ENCODE measurements at places on chromosomes 6 and 20.
A peak's percentile ranks its signal among the peaks of the same experiment; 100 is the strongest.

GRCh38 chr6:158406736-158407135 is 94.5 kb downstream of the TULP4 start:
- no peak for DNase-seq

DNA sequence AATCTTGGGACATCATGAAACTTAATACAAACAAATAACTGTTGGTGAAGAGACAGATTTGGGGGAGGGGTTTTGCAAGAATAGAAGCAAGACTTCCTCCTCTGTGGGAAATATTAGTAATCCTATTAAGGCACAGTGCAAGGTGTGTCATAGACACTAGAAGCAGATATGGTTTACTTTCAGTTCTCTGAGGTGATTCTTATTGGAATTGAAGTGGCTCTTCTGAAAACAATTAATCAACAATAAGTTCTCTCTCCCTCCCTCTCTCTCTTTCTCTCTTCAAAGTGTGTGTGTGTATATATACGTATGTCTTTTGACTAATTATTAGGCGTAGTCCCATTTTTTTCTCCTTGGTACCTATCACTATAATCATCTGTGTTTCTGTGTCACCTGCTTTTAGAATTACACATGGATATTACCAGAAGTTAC is 99.8 kb downstream of the HIVEP2 start:
- no peak for DNase-seq

DNA sequence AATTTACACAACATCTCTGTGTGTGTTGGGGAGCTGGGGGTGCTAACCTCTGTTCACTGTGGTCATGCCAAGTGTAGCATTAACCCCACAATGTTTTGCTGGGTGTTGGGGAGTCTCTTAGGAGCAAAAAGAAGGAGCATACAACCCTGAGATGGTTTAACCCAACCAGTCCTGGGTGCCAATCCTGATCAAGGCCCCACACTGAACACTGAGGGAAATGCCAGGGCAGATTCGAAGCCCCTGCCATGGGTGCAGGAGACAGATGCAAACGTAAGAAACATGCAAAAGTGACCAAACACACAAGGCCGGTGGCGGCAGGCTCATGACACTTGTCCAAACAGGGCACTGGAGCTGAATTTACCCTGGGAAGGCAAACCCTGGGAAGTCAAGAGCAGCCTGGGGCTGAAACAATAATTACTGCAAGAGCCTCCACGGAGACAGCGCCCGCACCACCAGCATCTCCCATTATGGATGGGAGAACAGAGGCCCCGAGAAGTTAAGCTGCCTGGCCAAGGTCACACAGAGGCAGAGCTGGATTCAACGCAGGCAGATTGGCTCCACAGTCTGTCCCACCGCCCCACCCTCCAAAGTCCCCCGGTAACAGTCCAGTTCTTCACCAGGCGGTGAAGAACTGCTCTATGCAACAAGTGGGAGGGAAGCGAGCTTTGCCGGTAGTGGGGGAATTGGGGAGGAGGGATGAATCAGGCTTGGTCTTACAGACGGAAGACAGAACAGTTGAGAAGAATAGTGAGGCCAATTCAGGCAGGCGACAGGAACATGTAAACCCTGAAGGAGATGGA is 8.5 kb downstream of the ACSS1 start:
- DNase-seq = no peak

GRCh38 chr20:63085151-63085861 is 78.5 kb upstream of the BHLHE23 start:
- DNase-seq = no peak

DNA sequence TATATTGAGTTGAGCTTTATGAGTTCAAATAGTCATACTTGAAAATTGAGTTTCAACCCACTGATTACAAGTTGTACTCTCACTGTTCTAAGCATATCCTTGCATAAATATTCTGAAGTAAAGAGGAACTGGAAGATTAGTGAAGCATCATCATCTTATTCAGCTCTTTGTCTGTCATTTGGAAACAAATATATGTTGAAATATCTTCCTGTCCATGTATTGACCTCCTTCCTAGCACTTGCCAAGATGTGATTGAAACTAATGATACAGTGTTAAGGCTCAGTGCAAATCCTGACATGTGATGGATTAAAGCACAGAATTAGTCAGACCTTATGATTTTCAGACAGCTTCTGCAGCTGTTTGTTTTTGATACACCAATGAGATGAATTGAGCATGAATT is 434.3 kb downstream of the TBC1D32 start:
- DNase-seq = no peak

DNA sequence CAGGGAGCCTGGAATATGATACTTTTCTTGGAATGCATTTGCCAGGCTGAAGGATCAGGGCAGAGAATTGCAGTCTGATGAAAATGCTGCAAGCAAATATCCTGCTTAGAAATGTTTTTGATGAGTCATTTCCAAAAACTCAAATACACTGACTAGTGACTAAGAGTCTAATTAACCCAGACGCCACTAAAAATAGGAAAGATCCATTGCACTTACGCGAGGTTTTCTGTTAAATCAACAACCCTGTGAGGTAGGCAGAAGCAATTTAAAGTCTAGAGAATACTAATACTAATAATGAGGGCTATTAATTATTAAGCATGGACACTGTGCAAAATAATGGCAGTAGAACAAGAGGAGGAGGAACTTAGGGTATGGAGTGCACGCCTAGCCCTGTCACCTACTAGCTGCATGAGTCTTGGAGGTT is 130.1 kb upstream of the DOK5 start:
- peak; percentile 92 for DNase-seq

- peak; percentile 87 for DNase-seq
Measured at GRCh38 chr6:2396846-2397630, 151.6 kb upstream of the GMDS start.

DNA sequence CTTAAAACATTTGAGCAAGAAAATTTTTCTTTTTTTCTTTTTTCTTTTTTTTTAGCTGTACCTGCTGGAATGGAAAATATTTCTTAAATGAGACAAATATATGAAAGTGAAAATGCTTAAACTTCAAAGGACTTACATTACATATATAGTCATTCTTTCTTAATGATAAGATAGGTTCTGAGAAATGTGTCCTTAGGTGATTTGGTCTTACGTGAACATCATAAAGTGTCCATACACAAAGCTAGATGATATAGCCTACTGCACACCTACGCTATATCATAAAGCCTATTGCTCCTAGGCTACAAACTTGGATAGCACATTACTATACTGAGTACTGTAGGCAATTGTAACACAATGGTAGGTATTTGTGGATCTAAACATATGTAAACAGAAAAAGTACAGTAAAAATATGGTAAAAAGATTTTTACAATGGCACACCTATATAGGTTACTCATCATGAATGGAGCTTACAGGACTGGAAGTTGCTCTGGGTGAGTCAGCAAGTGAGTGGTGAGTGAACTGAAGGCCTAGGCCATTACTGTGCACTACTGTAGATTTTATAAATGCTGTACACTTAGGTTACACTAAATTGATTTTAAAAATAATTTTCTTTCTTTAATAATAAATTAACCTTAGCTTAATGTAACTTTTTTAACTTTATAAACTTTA is 54.6 kb downstream of the RPP21 start:
- peak; percentile 12 for DNase-seq

DNA sequence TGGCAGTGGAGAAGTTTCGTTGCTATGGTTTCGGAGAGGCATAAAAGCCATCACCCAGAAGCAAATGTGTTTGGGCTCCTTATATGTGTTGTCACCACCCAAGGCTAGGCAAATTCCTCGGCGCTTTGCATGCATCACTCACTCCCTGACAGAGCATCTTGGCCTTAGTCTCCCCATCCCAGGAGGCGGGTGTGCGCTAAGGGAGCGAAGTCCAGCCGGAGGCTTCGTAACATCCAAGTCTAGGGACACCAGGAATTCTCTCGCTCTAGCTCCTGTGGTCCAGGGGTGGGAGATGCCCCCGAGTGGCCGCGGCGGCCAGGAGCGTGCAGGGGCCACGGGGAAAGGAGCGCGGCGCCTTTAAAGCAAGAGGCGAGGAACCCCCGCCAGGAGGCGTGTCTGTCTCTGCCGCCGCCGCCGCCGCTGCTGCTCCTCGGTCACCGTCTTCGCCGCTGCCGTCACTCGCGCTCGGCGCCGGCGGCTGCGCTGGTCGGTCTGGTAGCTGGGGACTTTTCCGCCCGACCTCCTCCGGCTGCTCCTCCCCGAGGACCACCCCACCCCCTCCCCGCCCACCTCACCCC is at the start of gene GRIK2:
Gene GRIK2 (plus strand): TSS at position 458 of the 578 bp plus-strand sequence.
- peak; percentile 86 for DNase-seq

- DNase-seq = peak; percentile 20
Measured at GRCh38 chr6:163500105-163500504, 85.6 kb downstream of the QKI start.

- no peak for DNase-seq
Measured at GRCh38 chr6:41756354-41756753, 9.2 kb upstream of the PGC start.

DNA sequence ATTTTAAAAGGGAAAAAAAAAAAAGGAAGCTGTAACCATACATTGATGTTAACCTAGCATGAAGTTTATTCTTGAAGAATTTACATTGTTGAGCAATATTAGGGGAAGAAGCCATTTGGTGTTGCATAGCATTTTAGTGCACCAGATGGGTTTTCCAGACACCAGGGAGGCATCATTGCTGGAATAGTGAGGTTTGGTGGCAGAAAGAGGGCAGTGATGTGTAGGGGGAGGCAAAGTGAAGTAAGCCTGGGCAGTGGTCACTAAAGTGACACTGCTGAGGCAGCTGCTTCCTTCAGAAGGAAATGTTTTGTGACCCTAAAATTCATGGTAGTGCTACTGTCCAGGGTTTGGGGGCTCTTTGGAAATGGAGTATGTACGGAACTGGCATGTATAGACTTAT is 2.6 kb downstream of the TOMM6 start:
- DNase-seq = no peak

DNA sequence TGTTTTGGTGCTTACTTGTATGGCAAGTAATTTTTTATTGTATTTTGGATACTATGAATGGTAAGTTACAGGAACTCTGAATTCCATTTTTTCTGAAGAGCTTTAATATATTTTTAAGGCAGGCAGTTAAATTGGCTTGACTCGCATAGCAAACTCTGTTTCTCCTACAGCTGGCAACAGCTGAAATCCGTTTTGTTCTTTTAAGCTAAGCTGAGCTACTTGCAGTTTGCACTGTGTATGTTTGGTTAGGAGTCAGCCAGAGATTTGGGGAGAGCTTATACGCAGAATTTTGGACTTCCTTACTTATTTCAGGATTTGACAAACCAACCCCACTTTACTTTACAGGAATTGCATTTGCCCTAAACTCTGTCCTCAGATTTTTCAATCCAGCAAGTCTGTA is 179.1 kb downstream of the COL19A1 start:
- no peak for DNase-seq

GRCh38 chr6:124479991-124480430 is 482.2 kb upstream of the RNF217 start:
- DNase-seq = peak; percentile 32

Measured in EH (cell line).